NCI-H460 (cell line): ENCODE measurements at places on chromosomes 4 and X.

- DNase-seq, result no peak
Measured at GRCh38 chr4:648579-649292, 23.4 kb downstream of the PDE6B start.

DNA sequence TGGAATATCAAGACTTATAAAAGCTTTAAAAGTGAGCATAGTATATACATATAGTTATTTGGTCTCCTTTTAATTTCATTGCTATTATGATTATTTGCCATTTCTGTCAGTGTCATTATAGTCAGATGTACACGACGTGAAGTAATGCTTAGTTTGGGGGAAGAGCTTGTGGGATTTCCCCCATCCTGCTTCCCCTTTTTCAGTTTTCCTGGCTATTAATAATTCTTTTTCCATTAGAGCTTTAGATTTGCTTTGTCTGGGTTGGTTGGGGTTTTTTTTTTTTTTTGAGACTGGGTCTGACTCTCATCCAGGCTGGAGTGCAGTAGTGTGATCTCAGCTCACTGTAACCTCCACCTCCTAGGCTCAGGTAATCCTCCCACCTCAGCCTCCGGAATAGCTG, 5.4 kb downstream of the ABCE1 start:
- DNase-seq, result no peak

GRCh38 chrX:111244235-111244750, 26.0 kb downstream of the CAPN6 start:
- DNase-seq, result peak; percentile 20

DNA sequence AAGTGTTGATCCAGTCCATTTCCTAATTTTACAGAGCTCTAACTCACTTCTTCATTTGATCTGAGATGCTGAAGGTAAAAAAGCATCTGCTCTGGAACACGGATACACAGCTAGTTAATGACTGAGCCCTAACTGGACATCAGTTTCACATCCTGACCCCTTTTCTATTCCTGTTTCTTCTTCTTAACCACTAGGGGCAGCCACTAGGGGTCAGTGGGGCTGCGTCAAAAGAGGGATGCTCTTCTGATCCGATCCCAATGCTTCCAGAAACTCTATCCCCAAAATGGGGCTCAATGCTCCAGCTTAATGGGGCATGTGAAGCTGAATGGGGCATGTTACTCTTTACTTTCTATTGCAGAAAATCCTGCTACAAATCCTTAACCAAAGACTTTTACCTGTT, 33.4 kb upstream of the PHKA2 start:
- DNase-seq, result peak; percentile 35

- no peak for DNase-seq
Measured at GRCh38 chr4:37767546-37767945, 58.9 kb upstream of the PGM2 start.

DNA sequence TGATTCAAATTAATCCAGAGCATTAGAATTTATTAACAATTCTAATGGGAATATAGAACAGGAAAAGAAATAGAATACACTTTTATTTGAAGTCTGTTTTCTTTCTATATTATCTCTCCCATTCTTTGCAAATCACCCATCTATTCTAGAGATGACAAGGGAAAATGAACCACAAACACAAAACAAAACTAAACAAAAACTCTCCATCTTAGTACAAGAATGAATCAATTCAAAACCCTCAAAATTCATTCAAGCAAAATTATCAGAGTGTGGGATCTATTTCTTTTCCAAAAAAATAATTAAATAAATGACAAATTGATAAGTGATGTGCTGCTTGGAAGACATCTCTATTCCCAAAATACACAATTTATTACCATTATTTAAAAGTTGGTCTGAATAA, 400.1 kb upstream of the NWD2 start:
- no peak for DNase-seq

DNA sequence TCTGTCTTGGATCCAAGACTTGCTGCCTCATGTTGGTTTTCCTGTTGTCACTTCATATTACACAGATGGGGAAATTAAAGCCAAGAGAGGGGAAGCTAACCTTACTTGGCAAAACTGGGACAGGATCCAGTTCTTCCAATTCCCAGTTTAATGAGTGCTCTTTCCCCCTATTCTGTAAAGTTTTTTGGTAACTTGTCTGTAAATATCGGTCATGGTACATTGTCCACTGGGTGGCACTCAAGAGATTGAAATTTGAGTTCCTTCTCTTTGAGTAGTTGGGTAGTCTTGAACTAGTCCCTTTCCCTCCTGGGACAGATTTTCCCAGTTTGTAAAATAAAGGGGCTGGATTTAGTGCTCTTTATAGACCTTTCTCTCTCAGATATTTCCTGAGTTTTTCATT, 12.4 kb upstream of the EOLA2 start:
- DNase-seq, result peak; percentile 35

GRCh38 chrX:118370921-118371624, 25.2 kb downstream of the WDR44 start:
- no peak for DNase-seq

GRCh38 chr4:112927544-112927943, 121.9 kb upstream of the ANK2 start:
- DNase-seq, result no peak
